ENCODE measurements at places on chromosomes 4 and X.

DNA sequence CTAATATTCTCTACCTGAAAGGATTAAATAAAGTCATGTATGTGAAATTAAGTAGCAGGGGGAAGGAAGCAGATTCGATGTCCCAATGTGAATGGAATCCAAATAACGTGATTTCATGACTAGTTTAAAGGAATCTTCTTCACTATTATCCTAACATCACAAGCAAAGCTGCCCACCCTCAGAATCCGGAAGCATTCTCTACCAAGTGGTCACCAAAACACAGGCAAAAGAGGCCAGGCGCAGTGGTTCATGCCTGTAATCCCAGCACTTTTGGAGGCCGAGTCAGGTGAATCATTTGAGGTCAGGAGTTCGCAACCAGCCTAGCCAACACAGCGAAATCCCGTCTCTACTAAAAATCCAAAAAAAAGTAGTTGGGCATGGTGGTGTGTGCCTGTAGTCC, 212.9 kb downstream of the LDB2 start:
- no peak for DNase-seq

GRCh38 chr4:15779306-15779705, 1.2 kb downstream of the CD38 start:
- no peak for DNase-seq

GRCh38 chrX:109934935-109935334, 68.0 kb upstream of the TMEM164 start:
- no peak for DNase-seq

DNA sequence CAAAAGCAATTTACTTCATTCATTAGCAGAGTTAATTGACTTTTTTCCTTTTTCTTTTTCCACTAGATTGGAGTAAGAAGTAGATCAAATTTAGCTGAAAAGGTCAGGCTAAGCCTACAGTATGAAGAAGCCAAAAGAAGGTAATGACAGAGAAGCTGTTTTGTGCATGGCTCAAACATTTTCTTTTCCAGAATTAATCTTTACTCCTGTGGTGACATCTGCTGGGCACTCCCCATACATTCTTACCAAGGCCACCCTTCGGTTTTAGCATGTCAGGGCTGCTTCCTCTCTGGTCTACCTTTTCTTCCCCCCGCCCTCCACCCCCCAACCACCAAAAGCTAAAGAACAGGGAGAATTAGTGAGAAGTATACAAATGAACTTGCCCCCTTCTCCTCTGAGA, 70.2 kb downstream of the CLDN22 start:
- DNase-seq: no peak

DNA sequence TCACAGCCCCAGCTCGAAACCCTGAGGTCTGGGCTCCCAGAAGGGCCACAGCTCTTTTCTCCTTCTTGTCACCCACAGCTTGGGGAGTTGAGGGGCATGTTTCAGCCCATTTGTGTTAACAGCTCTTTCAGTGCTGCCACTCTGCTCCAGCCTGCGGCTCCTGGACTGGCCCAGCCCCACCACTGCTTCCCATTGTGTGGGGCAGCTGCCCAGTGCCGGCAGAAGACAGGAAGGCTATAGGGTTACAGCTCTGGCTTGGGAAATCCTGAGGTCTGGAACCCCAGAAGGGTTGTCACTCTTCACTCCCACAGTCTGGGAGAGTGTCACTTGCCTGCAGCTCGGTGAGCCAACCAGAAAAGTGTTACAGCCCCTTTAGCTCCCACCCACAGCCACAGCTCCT, 7.0 kb upstream of the HNRNPD start:
- no peak for DNase-seq

- DNase-seq: no peak
Measured at GRCh38 chrX:21700967-21701366, 42.8 kb upstream of the KLHL34 start.

DNA sequence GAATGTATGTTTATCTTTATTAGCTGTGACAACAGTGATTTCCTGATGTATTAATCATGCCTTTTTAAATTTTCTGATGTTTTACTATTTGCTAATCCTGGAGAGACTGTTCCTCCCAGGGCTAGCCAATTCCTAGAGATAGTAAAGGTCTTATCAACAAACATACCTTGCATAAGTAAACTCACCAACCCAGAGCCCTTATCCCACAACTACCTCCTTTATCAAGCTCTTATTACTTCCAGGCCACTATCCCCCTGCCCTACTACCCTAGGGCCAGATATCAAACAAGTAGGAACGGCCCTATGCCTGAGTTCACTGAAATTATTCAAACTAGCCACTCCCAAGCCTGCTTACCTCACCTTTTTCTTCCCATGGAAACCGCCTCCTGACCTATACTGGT, 58.2 kb upstream of the NPNT start:
- DNase-seq: no peak

DNA sequence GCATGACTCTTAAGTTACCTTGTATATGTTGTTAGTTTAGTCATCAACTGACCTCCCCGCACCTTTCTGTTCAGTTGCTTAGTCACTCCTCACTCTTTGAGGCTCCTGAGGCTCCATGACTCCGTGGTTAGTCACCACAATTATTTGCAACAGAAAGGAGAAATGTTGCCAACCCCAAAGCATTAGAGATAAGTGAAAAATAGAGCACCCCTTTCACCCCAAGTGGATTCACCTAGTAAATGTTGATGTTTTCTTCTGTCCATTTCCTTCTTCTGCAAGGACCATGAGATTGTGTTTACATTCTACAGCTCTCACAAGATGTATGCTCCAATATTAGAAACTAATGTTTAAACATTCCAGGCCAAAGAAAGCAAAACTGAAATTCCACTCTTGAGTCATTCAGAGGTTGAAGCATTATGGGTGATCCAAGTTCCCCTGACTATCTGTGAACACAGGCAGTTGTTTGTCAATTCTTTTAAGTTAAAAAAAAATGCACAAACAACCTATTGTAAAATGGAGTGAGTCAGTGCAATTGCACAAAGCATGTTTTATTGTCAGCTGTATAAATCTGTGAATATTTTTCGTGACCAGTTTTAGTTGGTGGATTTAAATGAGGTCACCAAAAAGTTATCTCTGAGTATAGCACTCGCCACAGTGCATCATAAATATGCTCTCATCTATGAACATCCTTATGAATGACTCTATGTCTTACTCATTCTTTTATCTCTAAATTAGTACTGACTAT, 552.4 kb upstream of the MAGEB2 start:
- no peak for DNase-seq

DNA sequence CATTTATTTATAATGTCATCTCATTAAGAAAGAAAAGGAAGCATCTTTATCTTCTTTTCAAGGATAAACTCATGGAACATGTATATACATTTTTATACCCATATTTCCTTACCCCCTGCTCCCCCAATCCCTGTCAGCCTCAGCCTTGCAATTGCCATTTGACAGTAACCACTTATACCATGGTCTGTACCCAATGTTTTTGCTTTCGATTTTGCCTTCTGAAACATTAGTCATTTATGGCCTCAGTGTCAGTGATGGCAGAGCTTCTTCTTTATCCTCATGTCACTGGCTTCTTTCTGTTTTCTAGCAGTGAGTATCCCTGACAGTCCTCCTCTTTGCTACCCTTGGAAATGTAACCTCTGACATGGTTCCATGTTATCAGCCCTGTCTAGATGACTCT, 228.4 kb downstream of the SPRY1 start:
- DNase-seq: no peak

DNA sequence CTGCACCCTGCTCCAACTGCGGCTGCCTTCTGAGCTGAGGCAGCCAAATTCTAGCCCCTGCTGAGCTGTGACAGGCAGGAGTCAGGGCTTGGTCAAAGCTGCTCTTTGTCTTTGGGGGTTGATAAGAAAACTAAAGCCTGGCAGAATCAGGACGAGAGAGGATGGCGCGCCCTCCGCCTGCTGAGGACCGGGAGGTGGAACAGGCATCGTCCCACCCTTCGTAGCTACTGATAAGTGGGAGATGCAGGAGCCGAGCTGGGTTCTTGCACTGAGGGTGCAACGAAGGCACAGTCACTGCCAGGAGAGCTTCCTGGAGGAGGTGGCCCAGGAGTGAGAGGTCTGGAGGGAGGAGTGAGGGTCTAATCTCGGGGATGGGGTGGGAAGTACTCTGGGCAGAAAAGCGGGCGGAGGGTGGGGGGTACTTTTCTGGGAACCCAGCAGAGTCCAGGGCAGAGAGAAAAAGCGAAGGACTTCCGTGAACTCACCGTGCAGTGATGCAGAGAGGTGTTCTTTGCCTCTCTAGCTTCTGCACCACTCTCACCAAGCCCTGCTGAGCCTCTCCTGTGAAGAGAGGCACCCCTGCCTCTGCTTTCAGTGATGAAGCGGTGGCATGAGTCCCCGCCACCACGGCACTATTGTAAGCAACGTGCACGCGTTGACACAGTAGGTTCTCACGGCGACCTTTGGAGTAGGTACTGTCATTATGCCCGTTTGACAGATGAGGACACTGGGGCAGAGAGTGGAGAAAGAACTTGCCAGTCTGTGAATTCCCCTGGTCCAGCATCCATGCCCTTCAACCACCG, 107.8 kb downstream of the SORCS2 start:
- DNase-seq: no peak

- no peak for DNase-seq
Measured at GRCh38 chr4:182486881-182487280, 243.7 kb downstream of the TENM3 start.

DNA sequence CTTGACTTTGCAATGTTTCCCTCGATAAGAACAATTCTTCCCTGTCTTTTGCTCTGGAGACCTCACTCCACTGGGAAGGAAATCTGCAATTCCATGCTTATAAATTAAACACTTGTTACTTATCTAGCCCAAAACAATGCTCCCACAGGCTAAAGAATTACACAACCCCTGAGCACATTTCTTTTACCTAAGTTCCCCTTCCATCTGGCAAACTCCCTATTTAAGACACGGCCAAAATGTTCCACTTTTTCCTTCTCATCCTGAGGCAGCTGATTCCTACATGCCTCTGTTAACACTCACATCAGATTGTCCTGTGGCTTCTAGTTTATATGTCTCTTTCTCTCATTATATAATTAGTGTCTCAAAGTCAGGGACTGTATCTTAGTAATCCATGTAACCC, 211.7 kb downstream of the COX18 start:
- no peak for DNase-seq

- no peak for DNase-seq
Measured at GRCh38 chrX:94178145-94178788, 504.3 kb downstream of the FAM133A start.

DNA sequence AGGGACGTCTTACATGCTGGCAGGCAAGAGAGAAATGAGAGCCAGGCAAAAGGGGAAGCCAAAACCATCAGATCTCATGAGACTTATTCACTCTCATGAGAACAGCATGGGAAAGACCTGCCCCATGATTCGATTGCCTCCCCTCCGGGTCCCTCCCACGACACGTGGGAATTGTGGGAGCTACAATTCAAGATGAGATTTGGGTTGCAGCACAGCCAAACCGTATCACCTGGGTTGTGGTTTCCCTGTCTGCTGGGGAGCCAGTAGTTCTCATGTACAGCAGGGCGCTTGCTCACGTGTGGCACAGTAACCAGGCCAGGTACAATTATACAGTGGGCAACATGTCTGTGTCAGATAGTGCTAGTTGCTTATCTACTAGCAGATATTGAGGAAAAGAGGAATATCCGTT, 11.1 kb upstream of the RS1 start:
- no peak for DNase-seq

- DNase-seq: no peak
Measured at GRCh38 chrX:13836575-13836974, 19.7 kb upstream of the GPM6B start.

GRCh38 chrX:31093639-31093975, 21.8 kb upstream of the FTHL17 start:
- no peak for DNase-seq

DNA sequence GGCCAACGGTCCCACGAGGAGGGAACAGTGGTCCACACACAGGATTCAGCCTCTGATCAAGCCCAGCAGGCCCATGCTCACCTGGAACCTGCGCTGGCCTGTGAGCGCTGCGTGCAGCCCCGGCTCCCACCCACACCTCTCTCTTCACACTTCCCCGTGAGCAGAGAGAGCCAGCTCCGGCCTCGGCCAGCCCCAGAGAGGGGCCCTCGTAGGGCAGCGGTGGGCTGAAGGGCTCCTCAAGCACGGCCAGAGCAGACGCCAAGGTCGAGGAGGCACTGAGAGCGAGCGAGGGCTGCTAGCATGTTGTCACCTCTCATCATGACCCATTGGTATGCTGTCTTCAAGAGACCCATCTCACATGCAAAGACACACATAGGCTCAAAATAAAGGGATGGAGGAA, 83.0 kb upstream of the FMR1 start:
- no peak for DNase-seq

- no peak for DNase-seq
Measured at GRCh38 chr4:122156819-122157218, 4.7 kb downstream of the BLTP1 start.

- DNase-seq: no peak
Measured at GRCh38 chrX:44619039-44619438, 76.4 kb upstream of the FUNDC1 start.

- DNase-seq: no peak
Measured at GRCh38 chr4:105014234-105014633, 132.4 kb upstream of the TET2 start.

DNA sequence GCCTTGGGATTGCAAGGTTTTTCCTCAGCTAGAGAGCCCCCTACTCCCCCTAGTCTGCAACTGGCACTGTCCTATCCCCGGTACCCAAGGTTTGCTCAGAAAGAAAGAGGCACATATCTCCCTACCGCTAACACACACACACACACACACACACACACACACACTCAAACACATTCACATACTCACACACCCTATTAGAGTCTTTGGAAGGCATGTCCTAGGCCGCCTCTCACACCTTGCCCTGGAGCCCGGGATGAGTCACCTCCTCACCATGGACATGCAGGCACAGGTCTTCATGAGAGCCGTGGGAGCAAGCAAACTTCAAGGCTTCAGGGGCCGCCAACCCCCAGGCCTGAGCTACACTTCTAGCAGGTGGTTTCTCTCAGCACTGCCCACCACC, 49.2 kb downstream of the PJA1 start:
- no peak for DNase-seq

DNA sequence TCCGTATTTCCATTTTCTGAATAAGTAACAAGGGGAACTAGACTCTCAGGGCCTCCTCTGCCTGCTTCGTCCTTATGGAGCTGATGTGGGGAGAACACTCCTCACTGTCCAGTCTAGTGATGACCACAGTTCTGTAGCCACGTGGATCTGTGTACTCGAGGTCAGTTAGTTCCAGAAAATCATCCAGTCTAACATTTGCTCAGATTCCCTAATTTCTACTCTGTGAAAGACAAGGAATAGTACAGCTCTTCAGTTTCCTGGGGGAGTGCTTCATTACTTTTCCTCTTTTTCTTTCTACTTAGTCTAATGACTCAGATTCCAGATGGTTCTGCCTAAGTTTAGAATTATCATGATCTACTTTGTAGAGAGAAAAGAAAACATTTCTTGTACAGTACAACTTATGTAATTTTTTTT, 82.6 kb downstream of the SORBS2 start:
- DNase-seq: no peak

- DNase-seq: no peak
Measured at GRCh38 chr4:159983082-159983481, 880.2 kb downstream of the RAPGEF2 start.
